ENCODE measurements at places on chromosomes 2 and 18.

GRCh38 chr2:141692829-141693228 lies 438.0 kb downstream of the LRP1B start:
- no peak for DNase-seq

GRCh38 chr2:219125225-219125885 lies 35.3 kb downstream of the NHEJ1 start:
- DNase-seq, result peak; percentile 95

- no peak for DNase-seq
These were observed 5.0 kb downstream of the BOK start for GRCh38 chr2:241563571-241563980.

GRCh38 chr2:169464466-169464865 lies 14.8 kb upstream of the BBS5 start:
- no peak for DNase-seq

DNA sequence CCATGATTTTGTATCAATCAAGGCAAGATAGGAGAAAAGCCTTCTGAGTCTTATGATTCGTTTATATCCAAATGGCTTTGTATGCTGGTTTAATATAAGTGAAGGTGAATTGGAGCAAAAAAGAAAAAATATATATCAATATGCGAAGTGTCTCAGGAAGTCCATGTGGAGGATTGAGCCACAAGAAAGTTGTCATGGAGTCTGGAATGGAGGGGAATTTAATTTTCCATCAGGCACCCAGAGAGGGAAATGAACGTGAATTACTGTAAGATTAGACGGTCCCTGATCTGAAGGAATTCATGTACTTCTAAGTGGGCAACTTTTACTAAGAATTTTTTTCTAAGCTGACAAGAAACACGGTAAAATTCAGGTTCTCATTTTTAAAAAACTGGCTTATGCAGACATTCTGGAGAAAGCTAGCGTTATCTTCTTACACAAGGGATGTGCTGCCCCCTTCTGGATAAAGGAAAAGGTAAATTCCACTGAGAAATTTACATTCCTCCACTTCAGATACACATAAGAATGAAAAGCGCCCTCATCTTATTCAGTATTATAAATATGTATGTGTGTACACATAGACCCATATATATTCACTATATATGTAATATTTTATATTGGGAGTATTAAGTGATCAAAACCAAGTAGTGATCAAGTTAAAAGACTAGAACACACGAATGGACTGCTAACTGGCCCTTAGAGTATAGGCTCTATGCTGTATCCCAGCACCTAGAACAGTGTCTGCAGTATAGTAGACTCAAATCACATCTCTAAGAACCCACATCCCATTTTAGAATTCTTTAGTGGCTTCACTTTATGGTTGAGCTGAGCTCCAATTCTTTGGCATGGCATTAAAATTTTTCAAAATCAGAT lies 289.0 kb upstream of the TFPI start:
- peak; percentile 92 for DNase-seq

GRCh38 chr2:79083597-79084251 lies 4.1 kb downstream of the REG1B start:
- DNase-seq, result no peak

DNA sequence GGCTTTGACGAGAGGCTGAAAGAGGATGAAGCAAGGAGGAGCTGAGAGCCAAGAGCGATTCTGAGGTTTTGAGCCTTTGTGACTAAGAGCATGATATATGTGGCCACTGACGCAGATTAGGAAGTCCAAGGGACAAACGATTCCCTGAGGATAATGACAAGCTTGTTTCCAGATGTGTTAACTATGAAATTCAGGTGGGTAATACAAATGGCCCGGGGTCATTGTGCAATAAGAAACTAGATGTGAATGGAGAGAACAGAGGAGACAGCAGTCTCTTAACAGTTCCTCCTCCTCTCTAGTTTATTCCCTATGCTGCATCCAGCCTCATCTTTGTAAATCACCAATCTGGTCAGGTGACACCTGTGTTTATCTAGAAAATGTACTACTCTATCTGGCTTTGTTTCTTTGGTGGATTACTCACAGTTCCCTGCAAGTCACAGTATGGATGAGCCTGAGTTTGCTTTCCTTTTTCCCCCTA lies 84.2 kb downstream of the SOCS6 start:
- DNase-seq, result peak; percentile 80

GRCh38 chr2:54500404-54501205 lies 44.5 kb downstream of the SPTBN1 start:
- DNase-seq, result no peak

GRCh38 chr2:28445448-28446258 lies 50.2 kb upstream of the PLB1 start:
- peak; percentile 94 for DNase-seq

- no peak for DNase-seq
These were observed 135.5 kb downstream of the MGAT5 start for GRCh38 chr2:134389381-134389780.

GRCh38 chr18:79241755-79242154 lies 154.0 kb upstream of the NFATC1 start:
- DNase-seq, result no peak

GRCh38 chr18:45510656-45511055 lies 104.6 kb upstream of the SLC14A2 start:
- DNase-seq, result no peak

- DNase-seq, result peak; percentile 62
These were observed 673 bp downstream of the PCBP1 start for GRCh38 chr2:70087702-70088597.

DNA sequence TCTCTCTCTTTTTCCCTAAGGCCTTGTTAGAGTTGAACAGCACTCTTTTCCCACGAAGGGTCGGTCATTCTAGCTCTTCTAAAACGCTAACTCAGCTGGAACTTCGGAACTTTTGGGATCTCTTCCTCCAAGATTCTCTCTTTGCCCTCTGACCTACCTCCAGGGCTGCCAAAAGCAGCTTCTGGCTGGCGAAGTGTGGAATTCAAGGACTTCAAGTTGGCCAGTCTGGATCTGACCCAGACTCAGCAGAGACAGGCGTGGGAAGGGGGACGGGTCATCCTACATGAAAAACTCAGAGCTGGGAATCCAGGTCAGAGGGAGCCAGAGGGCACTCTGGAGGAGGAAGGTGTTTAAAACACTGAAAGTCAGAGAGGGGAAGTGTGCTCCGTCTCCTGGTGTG lies 305.5 kb upstream of the HDAC4 start:
- no peak for DNase-seq

DNA sequence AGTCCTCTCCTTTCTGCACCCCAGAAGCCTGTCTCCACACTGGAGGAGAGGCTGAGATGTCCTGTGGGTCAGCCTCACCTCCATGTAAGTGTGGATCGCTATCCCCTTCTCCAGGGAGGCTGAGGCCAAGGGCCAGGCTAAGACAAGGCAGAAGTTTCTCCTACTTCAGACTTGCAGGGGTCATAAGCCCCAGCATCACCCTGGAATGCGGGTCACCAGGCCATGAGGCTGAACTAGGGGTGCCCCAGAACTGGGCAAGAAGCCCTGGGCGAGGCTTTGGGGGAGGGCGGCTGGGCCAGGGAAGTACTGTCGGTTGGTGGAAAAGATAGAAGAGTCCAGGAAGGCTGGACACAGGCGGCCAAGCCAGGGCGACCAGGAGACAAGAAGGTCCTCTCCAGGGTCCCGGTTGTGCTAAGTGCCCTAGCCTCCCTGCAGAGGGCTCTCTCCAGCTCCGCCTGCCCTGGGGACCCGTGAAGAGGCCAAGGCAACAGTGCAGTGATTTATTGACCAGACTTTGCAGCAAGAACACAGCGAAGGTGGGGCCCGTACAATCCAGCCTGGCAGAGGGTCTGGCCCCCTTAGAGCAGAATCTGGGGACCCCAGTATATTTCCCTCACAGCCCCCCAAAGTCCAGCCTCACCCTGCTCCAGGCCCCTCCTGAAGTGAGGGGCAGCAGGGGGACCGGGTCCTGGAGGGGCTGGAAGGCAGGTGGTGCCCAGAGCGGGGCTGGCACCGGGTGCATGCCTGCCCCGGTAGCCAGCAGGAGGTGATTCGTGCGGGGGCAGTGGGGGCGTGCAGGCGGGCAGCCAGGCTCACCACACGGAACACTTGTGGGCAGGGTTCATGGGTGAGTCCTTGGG lies 8.1 kb downstream of the ECEL1 start:
- no peak for DNase-seq

GRCh38 chr2:205768341-205768740 lies 86.0 kb downstream of the NRP2 start:
- no peak for DNase-seq

GRCh38 chr18:75088021-75088506 lies 120.9 kb downstream of the PTGR3 start:
- DNase-seq, result no peak

- DNase-seq, result no peak
These were observed 207.8 kb upstream of the LRATD1 start for GRCh38 chr2:14424478-14425390.

DNA sequence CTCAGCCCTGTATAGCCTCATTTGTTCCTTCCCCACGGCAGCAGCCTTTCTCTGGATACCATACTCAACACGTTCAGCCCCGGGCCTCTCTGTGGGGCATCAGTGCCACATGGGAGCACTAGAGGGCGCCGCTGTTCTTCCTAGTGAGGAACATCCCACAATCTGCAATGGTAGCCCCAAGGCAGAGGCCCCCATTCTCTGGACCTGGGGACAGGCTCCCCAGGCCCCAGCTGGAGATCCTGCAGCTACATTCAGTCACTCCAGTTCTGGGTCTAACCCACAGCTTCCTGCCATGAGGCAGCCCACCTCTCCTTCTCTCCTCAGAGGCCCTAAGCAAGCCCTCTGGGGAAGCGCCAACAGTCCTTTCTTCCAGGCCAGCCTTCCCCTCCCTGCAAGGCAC lies 14.2 kb upstream of the SFXN5 start:
- peak; percentile 81 for DNase-seq

GRCh38 chr18:78688916-78689315 lies 290.7 kb upstream of the SALL3 start:
- no peak for DNase-seq

- DNase-seq, result no peak
These were observed 34.4 kb downstream of the TEX51 start for GRCh38 chr2:126932966-126933710.

DNA sequence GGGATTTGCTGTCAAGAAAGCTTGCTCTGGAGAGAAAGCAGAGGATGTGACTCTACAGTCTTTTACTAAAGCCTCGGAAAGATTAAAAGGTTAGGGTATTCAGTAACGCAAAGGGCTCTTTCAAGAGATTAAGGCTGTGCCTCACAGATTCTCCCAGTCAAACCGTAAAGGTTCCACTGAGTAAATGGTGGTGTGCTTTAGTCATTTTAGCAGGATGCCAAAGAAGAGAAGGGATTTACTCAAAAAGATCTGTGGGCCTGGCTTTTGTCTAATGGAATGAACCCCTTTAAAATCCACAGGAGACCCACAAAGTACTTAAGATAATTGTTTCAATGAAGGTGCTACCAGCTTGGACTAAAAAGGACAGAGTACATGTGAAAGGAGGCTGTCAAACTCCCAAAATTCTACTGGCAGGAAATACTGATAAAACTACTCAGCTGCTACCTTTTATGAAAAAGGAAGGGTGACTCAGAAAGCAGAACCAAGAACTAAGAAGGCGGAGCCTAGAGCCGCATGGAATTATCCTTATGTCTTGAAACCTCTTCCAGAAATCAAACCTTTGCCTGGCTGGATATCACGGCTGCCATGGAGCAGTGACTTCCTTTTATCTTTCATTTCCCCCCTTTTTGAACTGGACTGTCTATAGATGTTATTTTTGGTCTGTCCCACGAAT lies 670.2 kb upstream of the ZEB2 start:
- peak; percentile 30 for DNase-seq

GRCh38 chr2:227260041-227260440 lies 65.0 kb upstream of the MFF start:
- no peak for DNase-seq

DNA sequence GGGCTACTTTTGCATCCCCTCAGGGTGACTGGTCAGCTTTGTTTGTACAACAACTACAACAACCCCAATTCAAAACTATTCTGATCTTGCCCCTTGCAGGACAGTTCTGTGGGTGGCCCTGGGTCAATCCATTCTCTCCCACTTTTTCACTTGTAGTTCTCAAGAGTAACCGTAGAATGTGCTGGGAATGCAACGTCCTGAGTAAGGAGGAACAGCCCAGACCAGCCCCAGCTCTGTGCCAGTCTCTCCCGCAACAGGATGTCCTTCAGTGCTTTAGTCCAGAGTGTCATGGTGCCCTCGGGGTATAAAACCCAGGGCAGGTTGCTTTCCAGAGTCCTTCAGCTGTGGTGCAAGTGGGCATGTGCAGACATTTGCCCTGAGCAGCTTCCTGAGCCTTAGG lies 22.1 kb upstream of the TEX51 start:
- DNase-seq, result no peak

- no peak for DNase-seq
These were observed 134.3 kb upstream of the HAAO start for GRCh38 chr2:42926434-42927333.

GRCh38 chr2:105140240-105140568 lies 101.3 kb upstream of the GPR45 start:
- no peak for DNase-seq

DNA sequence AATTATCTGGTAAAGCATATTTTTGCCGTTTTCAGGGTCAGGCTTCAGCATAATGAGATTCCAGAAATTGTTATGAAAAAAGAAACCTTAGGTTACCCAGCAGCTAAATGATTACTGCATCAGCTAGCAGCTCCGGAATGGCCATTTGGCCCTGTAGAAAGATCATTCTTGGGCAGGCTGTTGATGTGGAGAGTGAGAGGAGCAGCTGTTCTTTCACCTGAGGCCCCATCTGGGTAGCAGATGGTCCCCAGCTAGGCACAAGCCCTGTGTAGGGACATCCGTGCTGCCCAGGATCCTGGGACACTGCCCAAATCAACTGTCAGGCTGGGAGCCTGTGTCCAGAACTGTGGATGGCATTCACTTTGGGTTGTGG lies 61.8 kb downstream of the NEDD4L start:
- peak; percentile 15 for DNase-seq

GRCh38 chr18:31648966-31649429 lies 35.4 kb downstream of the B4GALT6 start:
- DNase-seq, result peak; percentile 56

DNA sequence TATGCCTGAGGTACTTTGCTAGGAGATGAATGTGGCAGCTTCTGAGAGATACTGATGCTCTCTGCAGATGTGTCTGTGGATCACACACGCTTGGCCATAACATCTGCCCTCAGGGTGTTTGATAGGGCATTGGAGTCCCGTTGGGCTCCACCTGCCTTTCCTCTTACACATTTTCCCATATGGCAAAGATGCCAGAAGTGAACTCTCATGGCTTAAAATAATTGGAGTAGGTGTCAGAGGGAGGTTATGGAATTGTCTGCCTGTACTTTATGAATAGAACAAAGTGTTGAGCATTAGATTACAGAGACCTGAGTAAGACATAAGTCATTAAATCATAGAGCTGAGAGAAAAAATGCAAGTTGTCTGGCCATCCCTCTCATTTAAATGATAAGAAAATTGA lies 75.3 kb upstream of the PNPT1 start:
- DNase-seq, result no peak

GRCh38 chr2:16359961-16360360 lies 305.7 kb downstream of the CYRIA start:
- no peak for DNase-seq
